HepG2 (cell line): ENCODE measurements at places on chromosomes 3 and 15. TPM values are rescaled to one million over a fixed set of nuclear protein-coding genes. Genes with fewer than 3 reads are reported as not detected.

GRCh38 chr3:196181127-196181546 is 30.1 kb downstream of the ZDHHC19 start:
- DNase-seq = no peak

- DNase-seq = peak; percentile 62
These were observed 1.4 kb upstream of the RAP2B start for GRCh38 chr3:153160451-153161137.

DNA sequence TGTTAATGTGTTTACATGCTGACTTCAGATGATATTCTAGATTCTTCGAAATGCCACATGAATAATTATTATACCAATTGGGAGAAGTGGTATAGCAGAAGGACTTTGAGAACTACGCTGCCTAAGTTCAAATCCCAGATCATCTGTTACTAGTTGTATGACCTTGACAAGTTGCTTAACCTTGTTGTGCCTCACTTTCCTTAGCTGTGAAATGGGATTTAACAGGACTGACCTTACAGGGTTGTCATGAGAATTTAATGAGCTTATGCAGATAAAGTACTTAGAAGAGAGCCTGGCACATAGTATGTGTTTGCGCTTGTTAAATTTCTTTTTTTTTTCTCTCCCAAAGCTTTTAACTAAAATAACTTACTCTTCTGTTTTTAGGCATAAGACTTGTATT is 24.4 kb downstream of the WDR76 start:
- DNase-seq = no peak

GRCh38 chr15:33559207-33559890 is 248.6 kb downstream of the RYR3 start:
- no peak for DNase-seq

GRCh38 chr15:51726302-51727073 is 11.0 kb downstream of the LYSMD2 start:
- DNase-seq = peak; percentile 10

DNA sequence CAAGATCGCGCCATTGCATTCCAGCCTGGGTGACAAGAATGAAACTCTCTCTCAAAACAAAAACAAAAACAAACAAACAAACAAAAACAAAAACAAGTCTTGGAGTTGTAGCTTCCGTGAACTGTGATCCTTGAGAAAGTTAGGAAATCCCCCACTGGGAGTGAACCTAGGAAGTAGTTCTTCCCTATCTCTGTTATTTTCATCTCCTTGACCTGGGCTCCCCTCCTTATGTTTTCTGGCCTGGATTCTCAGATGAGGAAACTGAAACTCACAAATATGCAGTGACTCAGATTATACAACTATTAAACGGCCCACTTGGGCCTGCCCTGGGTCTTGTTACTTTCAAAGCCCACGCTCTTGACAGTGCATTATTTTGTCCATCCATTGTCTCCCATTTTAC is 29.7 kb downstream of the SAXO2 start:
- DNase-seq = no peak

DNA sequence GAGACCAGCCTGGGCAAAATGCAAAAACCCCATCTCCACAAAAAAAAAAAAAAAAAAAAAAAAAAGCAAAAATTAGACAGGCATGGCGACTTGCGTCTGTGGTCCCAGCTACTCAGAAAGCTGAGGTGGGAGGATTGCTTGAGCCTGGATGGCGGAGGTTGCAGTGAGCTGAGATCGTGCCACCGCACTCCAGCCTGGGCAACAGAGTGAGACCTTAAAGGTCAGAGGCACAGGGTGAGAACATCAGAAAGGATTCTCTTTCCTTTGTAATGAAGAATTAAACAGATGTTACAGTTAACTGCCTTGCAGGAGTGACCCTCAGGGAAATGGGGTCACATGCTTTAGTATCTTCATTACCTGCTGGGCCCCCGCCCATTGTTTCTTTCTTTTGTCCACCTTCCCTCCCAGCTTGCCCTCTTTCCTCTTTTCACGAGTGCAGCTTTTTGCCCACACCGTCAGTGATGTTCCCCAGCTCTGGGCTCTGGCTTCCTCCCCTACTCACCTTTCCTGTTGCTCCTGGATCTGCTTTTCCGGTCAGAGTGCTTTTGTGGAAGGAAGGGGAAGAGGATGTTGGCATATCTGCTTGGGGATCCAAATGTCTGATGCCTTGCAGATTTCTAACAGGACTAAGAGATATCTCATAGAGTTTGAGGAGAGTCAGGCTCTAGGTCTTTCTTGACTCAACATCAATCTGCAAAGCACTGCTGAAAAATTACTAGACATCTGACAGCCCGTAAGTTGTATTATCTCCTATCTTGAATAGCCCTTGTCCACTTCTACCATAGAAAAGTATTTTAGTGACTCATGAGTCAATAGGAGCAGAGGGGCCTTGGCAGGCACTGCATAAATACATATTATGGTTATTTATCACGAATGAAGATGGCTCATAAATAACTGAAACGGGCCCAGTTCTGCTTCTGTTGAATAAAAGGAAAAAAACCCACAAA is 35.6 kb upstream of the NDUFB4 start:
- DNase-seq = no peak

- DNase-seq = no peak
These were observed 2.9 kb downstream of the USP50 start for GRCh38 chr15:50543556-50543955.

GRCh38 chr3:158974904-158975303 is 173.1 kb downstream of the MFSD1 start:
- DNase-seq = no peak

- DNase-seq = no peak
These were observed 17.1 kb upstream of the TPM1 start for GRCh38 chr15:63025460-63025859.

DNA sequence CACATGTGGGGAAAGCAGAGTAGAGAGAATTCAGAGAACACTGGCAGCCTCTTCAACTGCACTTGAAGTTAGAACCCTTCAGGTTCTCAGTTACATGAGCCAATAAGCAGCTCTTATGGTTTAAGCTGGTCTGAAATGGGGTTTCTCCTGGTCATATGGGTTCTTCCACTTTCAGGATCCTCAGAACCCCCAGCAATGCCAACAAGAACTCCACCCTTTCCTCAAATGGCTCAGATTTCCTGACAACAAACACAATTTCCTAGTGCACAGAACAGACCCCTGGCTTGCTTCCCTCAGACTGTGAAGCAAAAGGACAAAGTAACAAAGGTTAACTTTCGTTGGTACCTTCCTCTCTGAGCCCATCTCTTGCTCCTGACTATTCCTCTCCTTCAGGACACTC is 23.9 kb upstream of the FRMD4B start:
- DNase-seq = no peak

DNA sequence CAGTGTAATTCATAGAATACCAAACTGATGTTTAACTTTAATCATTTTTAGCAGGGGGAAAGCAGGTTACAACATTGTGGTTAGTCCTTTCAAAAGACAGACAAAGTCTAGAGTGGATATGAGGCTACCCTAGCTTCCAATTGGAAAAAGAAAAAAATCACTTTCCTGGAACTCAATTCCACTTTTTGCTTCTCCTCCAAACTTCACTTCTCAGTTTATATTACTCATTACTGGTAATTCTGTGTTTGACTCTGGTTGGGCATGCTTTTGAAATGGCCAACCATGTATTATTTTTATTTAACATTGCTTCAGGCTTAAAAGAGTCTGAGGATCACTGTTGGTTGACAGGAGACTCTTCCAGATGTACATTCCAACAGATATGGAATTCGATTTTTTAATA is 84.8 kb downstream of the RAP2B start:
- DNase-seq = no peak

DNA sequence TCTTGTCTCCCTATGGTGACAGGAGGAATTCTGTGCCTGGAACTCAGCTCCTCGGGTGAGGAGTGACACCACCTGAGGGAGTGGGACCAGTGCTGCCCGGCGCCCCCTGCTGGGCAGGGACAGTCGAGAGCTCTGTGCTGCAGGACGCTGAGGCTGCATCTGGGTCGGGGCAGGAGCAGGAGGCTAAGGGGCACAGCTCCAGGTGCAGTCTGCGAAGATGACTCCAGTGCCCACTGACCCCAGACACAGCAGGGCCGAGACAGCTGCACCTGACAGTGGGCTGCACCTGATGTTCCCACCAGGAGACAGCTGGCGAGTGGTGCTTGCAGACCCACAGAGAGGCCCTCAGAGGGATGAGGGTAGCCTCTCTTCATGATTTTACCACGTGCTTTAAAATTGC is 152.9 kb downstream of the ATP10A start:
- peak; percentile 18 for DNase-seq

DNA sequence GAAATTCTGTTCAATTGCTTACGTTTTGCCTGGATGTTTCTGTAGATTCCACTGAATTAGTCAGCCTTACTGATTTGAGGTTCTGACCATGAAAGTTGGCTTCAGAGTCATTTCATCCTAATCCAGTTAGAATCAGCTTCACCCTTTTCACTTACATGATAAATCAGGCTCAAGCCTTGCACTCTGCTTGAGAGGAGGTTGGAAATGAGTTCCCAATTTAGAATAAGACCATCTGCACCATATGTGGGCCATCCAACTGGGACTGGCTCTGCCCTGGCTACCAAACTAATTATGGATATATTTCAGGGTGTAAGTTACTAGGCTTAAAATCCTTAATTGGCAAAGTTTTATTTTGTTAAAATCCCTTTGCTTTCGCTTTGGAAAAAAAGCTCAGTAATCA is 255.7 kb downstream of the CHL1 start:
- no peak for DNase-seq

DNA sequence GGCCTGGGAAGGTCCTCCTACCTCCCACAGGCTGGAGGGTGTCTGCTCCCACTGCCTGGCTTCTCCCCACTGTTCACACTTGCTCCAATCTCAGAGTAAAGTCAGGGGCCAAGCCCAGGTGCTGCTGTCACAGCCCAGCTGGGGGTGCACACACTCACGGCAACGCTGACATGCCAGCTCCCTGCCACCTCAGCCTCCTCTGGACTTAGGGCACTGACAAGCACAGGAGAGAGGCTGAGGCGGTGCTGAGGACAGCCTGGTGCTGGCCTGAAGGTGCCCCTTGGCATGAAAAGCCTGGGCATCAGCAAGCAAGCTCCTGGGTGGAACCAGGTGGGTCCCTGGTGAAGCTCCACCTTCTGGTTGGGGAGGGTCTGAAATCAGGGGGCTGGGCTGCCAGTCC is 53.0 kb downstream of the LSAMP start:
- DNase-seq = no peak

- DNase-seq = no peak
These were observed 346.2 kb upstream of the ZNF717 start for GRCh38 chr3:76131396-76132153.

DNA sequence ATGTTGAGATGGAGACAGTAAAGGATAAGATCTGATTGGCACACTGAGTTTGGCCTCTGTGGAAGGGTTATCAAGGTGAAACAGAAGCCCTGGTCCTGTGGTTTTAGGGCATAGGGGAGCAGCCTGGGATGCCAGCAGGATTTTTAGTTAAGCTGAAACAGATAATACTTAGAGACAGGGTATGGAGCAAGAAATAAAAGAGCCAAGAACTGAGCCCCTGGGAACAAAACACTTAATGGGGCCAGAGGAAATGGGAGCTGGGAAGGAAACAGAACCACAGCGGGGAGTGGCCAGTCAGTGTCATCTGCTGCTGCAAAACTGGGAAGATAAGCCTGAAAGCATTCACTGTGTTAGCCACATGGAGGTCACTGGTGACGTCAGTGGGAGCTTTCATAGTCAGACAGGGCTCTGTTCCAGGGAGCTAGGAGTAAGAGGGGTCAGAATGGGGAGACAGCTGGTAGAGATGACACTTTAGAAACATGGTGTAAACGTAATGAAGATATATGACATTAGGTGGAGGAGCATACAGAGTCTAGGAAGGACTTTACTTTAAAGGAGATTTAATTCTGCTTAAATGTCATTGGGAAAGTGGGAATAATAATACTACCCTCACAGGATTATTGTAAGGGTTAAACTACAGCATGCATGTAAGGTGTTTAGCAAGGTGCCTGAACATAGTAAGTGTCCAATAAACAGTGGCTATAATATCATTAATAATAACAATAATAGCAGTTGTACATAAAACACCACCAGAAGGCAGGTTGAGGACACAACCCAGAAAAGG is 172.7 kb upstream of the CTNNB1 start:
- peak; percentile 35 for DNase-seq

- no peak for DNase-seq
These were observed 330.3 kb downstream of the FGF12 start for GRCh38 chr3:192397012-192397411.

DNA sequence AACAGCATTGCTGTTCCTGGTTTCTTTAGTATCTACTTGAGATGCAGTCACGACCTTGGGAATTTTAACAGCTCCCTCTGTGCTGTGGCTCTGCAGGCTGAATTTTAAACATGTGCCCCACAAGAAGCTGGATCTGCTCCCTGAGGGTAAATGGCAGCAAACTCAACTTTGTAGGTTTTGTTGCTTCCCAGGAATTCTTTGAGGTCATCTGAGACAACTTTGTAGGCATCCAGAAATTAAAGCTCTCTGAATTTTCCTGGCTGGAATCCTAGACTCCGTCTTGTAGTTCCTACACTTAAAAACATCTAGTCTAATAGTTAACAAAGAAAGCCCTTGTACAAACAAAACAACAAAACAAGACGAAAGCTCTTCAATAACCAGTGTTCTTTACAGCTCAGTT is 366.3 kb downstream of the FEZF2 start:
- no peak for DNase-seq

DNA sequence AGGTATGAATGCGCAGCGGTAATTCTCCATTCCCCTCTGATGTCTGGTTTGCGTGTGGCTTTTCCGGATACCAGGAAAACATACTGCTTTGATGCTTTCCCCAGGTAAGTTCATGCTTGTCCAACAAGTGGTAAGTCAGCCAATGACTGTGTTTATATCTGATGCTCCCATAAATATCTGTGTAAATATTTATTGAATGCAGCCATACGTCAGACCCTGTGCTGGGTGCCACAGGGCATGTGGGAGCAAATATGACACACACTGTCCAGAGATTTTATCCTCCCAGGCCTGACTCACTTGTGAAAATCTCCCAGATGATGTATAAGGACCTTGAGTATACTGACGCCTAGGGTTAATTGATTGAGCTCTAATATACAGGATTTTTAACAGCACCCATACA is 29.6 kb upstream of the CEMIP start:
- DNase-seq = no peak

DNA sequence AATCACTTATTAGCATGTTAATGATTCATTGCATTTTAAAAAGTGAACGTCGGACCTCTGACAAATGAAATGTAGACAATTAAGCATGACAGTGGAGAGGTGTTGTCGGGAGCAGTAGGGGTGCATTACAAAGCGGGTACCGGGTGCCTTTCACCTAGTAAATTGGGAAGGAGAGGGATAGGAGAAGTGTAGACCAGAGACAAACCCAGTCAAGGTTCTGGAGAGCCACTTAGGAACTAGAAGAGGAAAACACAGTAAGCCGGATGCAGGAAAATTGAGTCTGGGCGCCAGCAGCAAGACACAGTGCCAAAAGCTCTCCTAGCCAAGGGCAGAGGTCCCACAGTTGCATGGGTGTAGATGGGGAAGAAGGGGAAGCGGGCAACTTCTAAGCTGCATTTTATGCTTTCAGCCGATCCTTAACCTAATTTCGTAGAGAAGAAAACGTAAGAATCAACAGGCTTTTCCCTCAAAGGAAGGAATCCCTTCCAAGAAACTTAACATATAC is 3.1 kb upstream of the CERS3 start:
- no peak for DNase-seq

The ZNF80 gene
- 0.03 TPM in 1 of 2 replicates, not detected in the other for polyA plus RNA-seq

The USP8 gene
- polyA plus RNA-seq = 26.3 and 36.4 TPM in 2 replicates

The LRRC2 gene
- polyA plus RNA-seq = 0.51 and 0.58 TPM in 2 replicates

The IL17RD gene
- 0.28 and 0.37 TPM in 2 replicates for polyA plus RNA-seq

The RPUSD2 gene
- 8.6 and 9.8 TPM in 2 replicates for polyA plus RNA-seq

The SCN11A gene
- 0.11 and 0.13 TPM in 2 replicates for polyA plus RNA-seq

The HACD2 gene
- 40.3 and 50.4 TPM in 2 replicates for polyA plus RNA-seq

The KBTBD13 gene
- polyA plus RNA-seq = not detected in 2 replicates

The GOLGA6D gene
- 0.04 TPM in 1 of 2 replicates, not detected in the other for polyA plus RNA-seq

The GPR87 gene
- 0.05 TPM in 1 of 2 replicates, not detected in the other for polyA plus RNA-seq

The CLDND1 gene
- polyA plus RNA-seq = 103 and 121 TPM in 2 replicates

The SRGAP3 gene
- 0.97 and 1.4 TPM in 2 replicates for polyA plus RNA-seq

The CERS3 gene
- polyA plus RNA-seq = not detected in 2 replicates

The CTDSPL2 gene
- 29.1 and 37.4 TPM in 2 replicates for polyA plus RNA-seq
